ENCODE measurements at places on chromosomes 2 and 18.

- no peak for DNase-seq
These were observed 1.2 kb upstream of the E2F6 start for GRCh38 chr2:11467129-11467649.

GRCh38 chr2:179132076-179132475 lies 82.1 kb upstream of the CCDC141 start:
- no peak for DNase-seq

- no peak for DNase-seq
These were observed 4.7 kb upstream of the KLHL30 start for GRCh38 chr2:238133499-238134392.

GRCh38 chr2:214185546-214185945 lies 225.3 kb upstream of the VWC2L start:
- DNase-seq, result no peak

DNA sequence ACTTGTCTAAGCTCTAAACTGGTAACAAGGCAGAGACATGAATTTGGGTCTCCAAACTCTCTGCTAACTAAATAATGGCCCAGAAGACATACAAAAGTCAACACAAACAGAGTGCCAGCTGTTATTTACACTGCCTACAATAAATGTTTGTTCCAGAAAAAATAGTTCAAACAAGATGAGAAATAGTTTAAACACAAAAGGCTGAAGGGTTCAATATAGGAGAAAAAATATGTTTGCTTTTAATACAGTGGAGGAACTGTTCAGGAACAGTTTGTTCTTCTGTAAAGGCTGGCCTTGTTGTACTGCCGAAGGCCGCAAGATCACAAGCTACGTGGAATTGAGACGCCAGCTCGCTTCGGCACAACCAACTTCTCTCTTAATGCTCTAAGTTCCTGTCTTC lies 74.6 kb downstream of the AFF3 start:
- DNase-seq, result no peak

DNA sequence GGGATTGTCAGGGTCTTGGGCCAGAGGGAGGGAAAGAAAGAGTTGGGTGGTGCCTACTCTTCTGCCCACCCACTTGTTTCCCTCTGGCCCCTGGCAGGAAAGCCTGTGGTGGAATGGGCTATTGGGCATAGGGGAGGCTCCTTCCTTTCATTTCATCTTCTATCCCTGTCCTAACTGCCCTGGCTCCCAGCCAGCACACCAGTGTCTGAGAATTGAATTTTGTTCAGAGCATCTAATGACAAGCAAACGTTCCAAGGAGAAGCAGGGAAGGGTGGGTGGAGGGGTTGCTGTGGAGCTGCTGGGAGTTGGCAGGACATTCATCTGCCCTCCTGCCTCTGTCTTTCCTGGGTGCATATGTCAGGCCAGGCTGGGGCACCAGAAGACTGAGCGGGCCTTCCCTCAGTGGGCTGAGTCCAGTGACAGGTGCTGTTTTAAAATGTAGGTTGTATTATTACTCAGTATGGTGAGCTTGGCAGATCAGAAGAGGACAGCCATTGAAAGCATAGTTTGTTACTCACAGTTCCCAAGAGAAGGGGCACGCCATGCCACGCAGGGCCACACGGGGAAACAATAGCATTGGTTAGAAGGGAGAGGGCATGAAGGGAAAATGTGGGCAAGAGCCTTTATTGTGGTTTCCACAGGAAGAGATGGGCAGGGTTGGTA lies 171.9 kb downstream of the ACOXL start:
- DNase-seq, result no peak

GRCh38 chr2:16506366-16506765 lies 159.3 kb downstream of the CYRIA start:
- no peak for DNase-seq

DNA sequence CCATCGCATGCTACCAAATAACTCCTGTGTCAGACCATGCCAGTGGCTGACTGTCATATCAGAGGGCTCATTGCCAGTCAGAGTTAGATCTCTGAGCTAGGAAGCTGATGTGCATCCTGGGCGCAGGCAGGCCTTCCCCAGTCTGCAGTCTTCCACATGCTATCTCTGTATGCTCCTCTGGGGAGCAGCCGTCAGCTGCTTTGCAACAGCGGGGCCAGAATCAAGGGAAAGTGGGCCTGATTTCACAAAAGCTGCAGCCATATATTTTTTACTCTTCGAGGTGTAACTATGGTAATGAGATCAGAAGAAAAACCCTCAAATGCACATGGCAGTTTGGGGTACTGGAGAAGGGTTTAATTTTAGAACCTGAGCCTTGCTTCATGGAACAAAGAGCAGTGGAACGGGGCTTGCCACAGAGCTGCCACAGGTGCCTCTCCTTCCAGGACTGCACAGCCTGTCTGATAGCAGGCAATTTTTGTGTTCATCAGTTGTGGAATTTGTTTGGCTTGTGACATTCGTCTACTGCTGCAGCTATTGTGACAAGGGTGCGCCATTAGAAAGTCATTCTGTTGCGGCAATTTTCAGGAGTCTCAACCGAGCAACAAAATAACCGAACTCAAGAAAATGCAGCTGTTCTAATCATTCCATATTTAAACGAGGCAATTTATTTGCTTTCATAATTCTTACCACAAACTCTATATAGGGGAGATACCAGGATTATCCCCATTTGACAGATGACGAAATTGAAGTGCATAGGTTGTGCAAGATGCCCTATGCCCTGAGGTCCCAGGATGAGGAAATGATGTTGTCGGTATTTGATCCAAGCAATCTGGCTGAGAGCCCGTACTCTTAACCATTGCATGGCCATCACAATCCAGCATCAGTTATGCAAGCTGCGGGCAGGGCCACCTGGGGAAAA lies 109.6 kb upstream of the CYRIA start:
- DNase-seq, result no peak

DNA sequence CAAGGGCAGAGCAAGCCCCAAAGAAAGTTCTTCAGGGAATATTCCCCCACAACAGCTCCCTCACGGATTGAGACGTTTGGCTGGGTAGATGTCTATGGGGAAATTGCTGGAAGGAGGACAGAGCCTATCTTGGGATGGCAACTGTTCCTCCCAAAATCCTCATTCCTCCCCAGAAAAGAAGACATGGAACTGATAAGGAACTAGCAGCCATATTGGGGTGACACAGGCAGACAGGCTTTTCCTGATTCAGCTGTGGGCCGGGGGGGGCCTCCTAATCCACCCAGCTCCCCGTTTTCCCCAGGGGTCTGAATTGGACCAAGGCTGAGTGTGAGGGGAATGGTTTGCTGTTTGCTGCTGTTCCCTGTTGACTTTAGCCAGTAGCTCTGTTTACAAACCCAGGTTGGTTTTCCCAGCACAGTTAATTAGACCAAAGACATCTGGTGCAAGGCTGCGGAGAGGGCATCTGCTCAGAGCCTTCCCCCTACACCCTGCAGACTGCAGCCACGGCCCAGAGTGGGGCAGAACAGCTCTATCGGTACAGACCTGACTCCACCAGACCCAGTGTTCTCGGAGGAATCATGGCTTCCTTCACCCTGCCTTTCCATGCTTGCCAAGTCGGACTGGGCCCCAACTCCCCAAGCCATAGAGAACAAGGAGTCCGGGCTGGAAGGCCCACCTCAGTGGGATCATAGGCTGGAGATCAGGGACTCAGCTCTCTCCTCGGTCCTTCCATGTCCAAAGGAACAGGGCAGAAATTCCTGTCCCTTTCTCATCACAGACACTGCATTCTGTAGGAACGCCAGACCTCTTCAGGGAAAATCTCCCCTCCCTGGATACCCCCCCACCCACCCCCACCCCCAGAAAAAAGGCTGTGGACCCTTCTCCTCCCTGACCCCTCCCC lies 1.7 kb upstream of the PKDCC start:
- no peak for DNase-seq

GRCh38 chr2:7881466-7881865 lies 800.4 kb upstream of the ID2 start:
- no peak for DNase-seq

GRCh38 chr2:217712431-217712830 lies 290.4 kb downstream of the TNS1 start:
- DNase-seq, result no peak

DNA sequence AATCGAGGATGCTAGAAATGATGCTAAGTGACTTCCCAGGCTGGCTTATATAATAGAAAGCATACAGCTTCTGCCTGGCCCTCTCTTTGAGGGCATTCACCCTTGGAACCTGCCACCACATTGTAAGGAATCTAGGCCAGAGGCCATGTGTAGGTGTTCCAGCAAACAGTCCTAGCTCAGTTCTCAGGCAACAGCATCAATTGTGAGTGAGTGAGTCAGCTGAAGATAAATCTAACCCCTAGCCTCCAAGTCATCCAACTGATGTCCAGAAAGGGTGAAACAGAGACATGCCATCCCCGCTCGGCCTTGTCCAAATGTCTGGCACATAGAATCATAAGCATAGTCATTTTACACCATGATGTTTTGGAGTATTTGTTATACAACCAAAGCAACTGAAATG lies 324.3 kb upstream of the KLHL14 start:
- no peak for DNase-seq

DNA sequence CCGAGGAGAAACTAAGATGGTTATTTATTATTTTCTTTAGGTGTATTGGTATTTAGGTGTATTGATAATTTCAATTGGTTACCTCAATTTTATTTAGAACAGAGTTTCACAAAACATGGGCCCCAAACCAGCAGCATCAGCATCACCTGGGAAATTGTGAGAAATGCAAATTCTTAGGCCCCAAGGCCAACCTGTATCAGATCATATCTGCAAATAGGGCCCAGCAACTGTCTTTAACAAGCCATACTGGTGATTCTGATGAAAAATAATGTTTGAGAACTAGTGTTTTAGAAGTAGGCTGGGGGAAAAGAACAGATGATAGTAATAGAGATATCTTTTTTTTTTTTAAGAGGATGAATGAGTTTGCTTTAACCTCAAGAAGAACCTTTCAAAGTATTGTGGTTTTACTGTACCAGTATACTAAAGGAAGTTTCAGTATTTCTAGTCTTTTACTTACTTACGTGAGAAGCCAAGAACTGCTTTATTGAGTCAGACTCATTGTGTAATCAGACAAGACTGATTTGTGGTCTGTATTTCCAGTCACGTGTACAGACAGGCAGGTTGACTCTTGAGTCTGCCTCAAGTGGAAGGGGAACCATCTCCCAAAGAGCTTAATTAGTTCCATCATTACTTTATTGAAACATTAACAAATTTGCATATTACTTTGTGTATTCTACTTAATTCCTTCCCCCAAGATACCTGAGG lies 60.4 kb upstream of the GAREM1 start:
- DNase-seq, result no peak

DNA sequence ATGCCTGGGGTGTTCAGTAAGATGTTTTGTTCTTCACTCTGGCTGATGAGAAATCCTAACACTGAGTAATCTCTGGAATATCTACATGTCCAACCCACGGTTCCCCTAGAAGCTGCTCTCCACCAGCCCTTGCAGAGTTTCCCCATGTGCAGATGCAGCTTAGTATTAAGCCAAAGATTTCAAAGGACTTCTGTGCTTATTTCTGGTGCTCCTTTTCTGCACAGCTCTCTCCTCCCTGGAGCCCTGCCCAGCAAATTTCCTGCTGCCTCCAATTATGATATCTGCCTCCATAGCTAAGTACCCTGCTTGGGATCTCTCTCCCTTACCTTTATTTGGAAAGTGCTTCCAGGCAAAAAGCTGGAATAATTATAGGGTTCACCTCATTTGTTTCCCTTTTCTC lies 949.3 kb downstream of the BCL11A start:
- DNase-seq, result no peak

GRCh38 chr18:6730416-6731221 lies 1.1 kb downstream of the ARHGAP28 start:
- no peak for DNase-seq

DNA sequence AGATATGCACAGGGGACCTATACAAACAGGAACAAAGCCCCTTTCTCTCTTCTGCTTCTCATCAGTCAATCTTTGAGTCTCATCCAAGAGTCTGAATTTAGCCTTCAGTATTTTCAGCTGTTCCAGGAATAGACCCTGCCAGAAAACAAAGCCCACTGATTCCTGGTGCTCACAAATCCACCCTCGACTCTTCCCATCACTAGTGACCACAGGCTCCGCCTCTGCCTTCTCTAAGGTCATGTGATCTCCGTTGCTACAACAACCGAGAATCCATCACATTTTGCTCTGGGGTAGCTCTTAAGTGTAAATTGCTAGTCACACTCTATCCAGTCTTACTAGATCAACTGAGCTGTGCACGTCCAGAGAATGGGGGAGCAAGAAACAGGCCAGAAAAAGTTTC lies 46.4 kb upstream of the SPTBN1 start:
- DNase-seq, result no peak

DNA sequence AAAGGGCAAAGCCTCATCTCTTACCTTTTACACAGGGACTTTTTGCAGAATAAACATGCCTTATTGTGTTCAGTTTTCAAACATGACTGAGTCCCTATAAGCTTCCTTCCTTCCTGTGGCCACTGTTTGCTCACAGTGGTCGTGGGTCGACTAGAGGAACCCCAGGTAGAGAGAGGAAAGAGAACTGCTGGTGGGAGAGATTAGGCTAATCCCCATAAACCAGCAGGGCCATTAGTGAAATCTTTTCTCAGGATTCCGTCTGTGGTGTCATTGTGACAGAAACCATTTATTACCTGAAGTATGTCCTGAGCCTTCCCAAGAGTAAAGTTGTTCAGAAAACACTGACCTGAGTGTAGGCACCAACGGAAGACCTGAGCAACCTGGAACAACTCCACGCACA lies 21.3 kb upstream of the BOD1L2 start:
- no peak for DNase-seq

DNA sequence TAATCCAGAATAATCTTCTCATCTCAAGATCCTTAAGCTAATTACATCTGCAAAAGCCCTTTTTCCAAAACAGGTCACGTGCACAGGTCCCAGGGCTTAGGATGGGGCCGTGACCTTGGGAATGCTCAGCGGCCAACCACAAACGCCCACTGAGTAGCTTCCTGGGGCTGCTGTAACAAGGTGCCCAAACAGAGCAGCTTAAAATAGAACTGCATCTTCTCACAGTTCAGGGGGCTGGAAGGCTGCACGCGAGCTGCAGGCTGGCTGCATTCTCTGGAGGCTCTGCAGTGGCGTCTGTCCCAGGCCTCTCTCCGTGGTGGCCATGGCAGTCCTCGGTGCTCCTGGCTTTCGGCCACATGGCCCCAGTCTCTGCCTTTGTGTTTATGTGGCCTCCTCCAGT lies 31.9 kb downstream of the ADI1 start:
- DNase-seq, result no peak

GRCh38 chr2:239178954-239179353 lies 221.9 kb downstream of the HDAC4 start:
- DNase-seq, result no peak

DNA sequence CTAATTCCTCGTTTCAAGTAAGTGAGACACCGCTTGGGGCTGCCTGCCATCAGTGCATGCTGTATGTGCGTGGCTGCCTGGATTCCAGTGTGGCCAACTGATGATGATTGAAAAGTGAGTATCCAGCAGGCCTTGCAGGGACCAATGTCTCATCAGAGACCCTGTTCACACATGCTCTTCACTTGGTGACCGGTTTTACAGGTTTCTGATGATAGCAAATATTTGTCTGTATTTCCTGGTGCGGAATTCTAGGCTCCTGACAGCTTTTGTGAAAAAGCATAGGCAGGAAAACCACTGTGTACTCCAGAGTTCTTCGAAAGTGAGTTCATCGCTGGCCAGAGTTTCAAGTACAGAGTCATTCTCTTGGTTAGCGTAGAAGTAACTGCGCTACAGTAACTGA lies 13.8 kb upstream of the YWHAQ start:
- DNase-seq, result no peak

GRCh38 chr2:214995926-214996670 lies 142.3 kb downstream of the ABCA12 start:
- DNase-seq, result no peak

- no peak for DNase-seq
These were observed 22.9 kb upstream of the MTX2 start for GRCh38 chr2:176246331-176246730.

GRCh38 chr2:174157053-174157452 lies 91.3 kb downstream of the OLA1 start:
- no peak for DNase-seq
